Fibroblast of the conjunctiva (primary cell): ENCODE measurements at places on chromosomes 12 and 14.

- DNase-seq: no peak
Observed at GRCh38 chr14:104435147-104436046, 144.2 kb upstream of the C14orf180 start.

GRCh38 chr12:124687917-124688316 is 120.5 kb upstream of the NCOR2 start:
- no peak for DNase-seq

DNA sequence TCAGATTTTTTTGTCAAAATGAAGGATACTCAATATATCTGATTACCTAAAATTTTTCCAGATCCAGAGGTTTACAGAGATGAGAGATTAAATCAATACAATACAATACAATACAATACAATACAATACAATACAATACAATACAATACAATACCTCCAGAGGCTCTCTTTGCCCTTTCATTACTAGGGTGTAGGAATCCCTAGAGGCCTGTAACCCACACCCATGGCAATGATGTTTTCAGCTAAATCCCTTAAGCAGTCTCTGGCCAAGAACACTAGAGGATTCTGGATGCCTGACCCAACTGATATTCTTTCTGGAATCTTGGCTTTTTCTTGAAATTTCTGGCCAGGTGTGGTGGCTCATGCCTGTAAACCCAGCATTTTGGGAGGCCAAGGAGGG is 23.7 kb upstream of the AEBP2 start:
- DNase-seq: no peak

GRCh38 chr14:85527445-85528035 is 2.4 kb upstream of the FLRT2 start:
- no peak for DNase-seq

DNA sequence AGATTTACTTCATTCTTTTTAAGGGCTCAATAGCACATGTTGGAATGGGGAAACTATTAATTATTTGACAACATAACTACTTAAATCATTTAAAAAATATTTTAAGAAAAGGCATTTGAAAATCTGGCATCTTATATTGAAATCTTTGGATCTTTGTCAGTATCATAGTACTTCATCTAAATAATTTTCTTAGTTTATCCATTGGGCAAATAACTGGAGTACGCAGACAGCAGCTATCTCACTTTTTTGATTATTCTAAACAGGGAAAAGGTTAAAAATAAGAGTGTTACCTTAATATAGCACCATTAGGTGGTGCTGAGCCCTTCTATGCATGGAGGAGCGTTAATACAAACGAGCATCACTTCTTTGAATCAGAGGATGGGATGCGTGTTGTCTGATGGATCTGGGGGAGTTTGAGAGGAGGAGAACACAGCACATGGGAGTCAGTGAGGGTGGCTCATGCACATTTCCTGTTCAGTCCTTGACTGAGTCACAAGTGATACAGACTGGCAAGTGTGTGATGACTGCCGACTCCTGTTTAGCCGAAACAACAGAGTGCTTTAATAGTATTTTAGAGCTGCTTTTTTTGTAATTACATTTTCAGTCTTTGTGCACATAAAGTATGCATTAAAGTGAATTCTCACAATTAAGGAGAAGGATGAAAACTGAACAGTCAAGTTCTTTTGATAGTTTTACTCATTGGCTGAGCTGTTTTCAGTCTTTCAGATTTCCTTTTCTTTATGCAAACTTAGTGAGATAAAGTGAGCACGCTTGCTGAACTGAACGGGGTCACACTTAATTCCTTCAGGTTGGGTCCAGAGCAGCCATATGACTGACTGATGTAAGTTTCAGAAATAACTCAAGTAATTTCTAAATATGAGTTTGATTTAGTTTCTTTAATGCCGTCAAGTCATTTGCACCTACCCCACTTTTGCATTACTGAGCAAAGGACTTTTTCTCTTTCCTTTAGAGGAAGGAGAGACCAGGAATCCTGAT is 92.7 kb downstream of the DIP2B start:
- peak; percentile 56 for DNase-seq

DNA sequence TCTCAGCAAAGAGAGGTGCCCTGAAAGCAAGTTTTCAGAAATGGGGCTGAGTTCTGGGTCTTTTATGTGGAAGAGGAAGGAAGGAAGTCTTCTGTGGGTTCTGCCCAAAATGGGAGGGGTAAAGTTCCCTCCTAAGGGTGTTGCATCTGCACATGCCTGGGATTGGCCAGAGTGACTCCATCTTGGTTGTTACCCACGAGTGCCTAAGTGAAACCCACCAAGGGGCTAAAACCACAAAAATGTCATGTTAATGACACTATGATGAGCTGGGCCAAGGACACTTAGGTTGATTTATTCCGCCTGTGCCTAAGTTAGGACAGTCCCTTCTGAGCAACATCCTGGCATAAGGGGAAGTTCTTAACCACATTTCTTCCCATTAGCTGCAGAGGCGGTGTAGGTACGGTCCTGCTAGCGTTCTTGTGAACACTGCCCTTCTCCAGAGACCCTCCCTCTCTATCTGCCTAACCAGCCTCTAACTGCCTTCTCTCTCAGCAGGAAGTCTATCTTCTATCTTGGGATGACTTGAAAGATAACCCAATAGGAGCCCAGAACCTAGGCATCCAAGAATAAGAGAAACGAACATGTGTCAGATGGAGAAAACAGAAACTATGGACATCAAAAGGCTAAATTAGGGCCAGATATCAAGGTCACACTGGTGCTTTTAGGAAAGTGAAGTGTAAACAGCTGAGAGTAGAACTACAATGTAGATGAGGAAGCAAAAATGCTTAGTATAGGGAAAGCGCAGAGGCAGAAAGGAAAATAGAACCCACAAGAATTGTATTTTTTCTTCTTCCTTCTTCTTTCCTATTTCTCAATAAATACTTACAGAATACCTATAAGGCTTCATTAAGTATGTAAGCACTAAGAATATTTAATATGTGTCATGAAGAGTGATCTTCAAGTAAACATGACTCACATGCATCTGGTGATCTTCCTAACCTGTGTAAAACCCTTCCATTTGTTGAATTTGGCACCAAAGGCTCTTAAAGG is 104.2 kb upstream of the AMN1 start:
- no peak for DNase-seq

GRCh38 chr14:83461521-83461920 is 1927.9 kb upstream of the SEL1L start:
- DNase-seq: no peak

GRCh38 chr12:9123781-9124382 is 8.2 kb upstream of the A2M start:
- DNase-seq: no peak

DNA sequence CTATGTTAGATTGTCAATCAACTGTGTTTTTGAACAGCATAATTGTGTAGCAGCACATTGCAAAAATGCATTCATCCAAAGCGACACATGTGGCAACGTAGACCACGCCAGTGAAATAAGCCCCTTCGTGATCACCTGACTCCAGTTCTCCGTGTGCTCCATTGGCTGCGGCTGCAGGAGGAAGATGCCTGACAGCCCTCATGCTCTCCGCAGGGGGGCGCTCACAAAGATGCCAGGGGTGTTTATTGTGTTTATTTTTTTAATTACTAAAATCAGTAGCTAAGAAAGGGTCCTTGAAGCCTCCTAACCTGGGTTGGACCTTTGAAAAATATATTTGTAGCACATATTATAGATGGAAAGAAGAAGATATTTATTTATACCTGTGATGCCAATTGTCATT is 116.3 kb downstream of the SLC15A4 start:
- DNase-seq: no peak

DNA sequence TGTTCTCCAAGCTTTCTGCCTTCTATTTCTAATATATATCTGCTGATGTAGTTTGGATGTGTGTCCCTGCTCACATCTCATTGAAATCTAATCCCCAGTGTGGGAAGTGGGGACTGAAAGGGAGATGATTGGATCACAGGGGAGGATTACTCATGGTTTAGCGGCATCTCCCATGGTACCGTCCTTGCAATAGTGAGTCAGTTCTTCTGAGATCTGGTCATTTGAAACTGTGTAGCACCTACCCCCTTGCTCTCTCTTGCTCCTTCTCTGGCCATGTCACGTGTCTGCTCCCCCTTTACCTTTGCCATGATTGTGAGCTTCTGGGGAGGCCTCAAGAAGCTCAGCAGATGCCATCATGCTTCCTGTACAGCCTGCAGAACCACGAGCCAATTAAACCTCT is 26.2 kb upstream of the ALX1 start:
- DNase-seq: no peak

DNA sequence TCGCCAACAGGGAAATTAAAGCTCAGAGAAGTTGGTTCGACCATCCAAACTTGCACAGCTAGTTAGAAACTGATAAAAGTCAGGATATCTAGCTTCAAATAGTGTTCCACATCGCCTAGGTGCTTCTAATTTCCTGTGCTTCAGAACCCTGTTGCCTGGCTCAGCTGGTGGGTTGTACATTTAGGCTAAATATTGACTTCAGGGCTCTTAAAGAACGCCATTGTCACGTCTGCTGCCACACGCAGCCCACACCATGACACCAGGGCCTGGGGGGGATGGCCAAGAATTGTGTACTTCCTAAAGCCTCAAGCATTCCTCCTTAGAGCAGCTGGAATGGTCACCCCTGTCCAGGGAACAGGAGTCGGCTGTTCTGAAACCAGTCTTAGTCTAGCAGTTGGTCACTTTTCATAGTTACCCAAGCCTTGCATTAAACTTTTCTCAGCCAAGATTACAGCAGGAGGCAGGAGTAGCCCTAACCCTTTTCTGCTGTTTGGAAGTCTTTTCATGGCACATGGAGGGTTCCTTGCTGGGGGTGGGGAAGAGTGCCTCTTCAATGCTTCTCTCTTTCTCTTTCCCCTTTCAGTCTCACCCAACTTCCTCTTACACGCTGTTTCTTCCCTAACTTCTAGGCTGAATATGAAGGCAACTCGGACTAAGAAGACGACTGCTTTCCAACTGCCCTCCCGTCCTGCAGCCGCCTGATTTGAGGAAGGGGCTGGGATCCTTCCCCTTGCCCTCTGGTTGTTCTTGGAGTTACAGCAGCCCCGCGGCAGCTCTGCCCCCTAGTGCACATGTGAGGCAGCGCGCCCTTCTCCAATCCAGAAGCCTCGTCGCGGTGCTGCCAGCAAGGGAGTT is 17.1 kb downstream of the FOS start:
- DNase-seq: no peak

DNA sequence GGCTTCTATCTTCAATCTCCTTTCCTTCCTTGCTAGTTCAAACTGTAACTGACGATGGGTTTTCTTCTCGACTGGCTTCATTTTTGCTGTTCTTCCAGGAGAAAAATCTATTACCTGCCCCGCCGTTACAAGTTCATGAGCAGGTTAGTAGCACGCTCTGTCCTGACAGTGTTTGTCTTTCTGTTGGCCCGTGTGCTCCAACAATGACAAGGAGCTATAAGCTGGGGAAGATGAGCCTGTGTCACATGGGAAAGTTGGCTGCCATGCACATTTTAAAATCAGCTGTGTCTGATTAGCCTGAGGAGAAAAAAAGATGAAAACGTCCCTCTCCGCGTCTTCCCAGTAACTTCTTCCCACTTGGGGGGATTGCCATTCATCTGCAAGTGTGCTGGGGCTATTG is 180.2 kb downstream of the ANO4 start:
- no peak for DNase-seq

DNA sequence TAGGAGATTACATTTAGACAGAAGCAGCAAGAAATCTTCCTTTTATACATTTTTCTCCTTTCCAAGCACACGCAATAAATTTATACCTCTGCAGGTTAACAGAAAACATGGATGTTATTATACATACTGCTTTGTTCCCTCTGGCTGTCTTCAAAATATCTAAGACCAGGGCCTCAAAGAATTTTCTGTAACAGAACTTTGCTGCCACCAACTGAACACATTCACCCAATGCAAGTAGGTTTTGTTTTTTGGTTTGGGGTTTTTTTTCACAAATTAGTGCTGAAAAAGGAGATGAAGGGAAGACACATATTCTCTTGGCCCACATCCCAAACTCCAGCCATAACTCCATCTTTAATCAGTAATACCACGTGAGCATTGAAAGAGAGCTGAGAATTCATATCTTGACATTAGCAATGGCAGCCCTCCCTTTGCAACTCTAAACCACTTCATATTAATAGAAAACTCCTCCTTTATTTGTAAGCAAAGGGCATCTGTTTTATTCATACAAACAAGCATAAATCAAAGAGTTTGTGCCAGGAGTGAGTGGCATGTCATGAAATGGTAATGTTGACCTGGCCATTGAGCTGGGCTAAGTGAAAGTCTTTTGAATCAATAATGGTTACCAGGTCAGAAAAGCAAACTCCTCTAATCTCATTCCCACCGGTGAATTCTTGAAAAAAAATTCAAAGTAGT is 150.8 kb upstream of the FSCB start:
- peak; percentile 5 for DNase-seq

GRCh38 chr12:4787965-4788364 is 67.8 kb downstream of the GALNT8 start:
- no peak for DNase-seq

DNA sequence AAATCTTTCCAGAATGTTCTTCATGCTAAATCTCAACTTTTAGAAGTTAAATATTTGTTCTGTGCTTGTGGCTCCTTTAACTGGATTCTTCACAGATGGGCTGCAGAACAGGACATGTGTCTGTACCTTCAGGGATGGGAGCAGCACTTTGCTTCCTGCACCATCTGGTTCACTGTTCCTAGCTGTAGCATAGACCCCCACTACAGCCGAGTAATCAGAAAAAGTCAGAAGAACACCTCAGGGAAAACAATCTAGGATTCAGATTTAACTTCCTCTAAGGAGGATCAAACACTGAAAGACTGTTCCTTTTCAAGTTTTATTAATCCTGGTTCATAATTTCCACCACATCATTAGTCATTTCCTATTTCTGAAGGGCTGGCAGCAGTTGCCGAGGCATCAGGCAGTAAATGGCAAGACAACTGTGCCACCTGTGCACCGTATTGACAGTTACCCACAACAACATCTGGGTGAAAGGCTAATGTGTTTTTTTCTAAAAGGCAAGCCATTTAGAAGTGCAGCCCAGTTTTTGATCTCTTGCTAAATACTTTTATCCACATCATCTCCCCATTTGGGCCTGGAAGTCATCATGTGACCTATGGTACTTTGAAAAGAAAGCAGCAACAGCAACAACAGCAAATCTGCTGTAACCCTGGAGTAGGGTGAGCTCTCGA is 212.8 kb upstream of the BMP4 start:
- DNase-seq: no peak

DNA sequence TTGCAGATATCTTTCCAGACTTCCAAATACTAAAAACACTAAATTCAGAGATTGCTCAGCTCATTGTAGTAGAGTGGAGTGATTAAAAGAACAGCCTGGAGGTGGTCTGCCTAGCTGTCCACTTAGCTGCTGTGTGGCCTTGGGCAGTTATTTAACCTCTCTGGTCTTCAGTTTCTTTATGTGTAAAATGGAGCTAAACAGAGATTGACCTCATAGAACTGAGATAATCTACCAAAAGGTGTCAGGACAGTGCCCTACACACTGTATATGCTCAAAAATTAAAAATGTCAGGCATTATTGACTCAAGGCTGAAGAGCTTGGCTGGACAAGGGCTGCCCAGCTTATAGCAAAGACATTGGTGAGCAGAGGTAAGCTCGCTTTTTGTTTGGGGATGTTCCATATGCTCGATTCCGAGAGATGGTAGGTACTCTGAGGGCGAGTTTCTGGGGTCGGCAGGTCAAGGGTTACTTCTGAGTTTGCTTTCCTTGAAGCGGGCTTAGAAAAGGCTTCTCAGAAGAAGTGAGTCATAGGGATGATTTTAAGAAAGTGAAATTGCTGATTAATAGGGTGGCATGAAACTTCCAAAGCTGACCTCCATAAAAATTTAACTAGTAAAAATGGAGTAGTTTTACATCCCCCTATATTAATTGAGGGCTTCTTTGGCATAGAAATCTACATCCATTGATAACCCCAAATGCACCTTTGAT is 107.5 kb downstream of the GPATCH2L start:
- no peak for DNase-seq
